ENCODE measurements at places on chromosomes 16 and 17.

DNA sequence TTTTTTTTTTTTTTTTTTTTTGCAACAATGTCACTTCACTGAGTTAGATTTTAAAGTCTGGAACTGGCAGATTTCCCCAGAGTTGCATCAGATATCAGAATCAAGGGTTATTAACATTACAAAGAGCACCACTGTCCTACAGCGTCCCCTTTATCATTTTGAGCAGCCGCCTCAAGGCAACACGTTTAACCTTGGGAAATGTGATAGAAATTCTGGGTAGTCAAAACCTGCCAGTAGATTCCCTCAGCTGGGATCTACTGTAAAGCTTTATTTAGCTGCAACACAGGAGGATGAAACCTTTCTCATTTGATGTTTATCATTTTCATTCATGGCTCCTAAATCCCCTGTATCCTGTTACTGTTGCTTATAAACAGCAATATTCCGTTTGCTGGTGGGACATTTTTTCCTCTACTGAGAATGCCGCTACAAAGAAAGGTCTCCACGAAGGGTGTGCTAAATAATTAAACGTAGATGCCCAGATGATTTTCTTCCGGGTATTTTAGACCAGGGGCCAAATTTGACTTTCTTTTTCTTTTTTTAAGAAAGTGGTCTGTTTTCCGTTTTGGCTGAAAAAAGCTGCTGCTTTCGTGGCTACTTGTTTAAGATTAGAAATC, 436.1 kb upstream of the GOT2 start:
- no peak for DNase-seq

- no peak for DNase-seq
Measured at GRCh38 chr16:49961089-49961488, 63.9 kb upstream of the CNEP1R1 start.

DNA sequence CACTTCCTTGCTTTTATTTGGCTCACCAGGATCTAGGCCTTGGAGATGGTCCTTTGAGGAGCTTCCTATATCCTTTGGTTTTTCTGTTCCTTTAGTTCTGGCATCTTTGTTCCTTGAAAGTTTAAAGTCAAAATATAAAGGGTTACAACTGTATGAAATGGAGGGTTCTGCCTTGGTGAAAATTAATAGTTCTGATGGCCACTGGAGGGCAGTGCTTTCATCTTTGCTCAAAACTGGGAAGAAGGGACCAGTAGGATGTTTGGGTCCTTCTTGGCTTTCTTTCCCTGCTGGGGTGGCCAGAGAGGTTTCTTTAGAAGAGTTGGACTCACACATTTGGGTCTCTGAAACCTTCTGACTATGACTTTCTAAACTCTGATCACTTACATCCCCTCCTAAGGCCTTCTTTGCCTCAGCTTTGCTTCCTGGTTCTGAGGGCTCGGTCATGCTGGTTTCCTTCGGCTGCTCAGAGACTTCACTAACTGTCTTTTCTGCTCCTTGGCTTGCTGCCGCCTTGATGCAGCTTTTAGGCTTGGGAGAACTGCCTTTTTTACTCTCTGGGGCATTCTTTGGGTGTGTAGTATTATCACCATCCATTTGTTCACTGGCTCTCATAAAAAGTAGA, 10.9 kb upstream of the ITGA2B start:
- no peak for DNase-seq

- DNase-seq, result no peak
Measured at GRCh38 chr17:50276588-50277356, 2.5 kb downstream of the TMEM92 start.
